ENCODE measurements at places on chromosomes 2 and 18.

- no peak for DNase-seq
Measured at GRCh38 chr2:112084689-112085374, 29.8 kb downstream of the TMEM87B start.

DNA sequence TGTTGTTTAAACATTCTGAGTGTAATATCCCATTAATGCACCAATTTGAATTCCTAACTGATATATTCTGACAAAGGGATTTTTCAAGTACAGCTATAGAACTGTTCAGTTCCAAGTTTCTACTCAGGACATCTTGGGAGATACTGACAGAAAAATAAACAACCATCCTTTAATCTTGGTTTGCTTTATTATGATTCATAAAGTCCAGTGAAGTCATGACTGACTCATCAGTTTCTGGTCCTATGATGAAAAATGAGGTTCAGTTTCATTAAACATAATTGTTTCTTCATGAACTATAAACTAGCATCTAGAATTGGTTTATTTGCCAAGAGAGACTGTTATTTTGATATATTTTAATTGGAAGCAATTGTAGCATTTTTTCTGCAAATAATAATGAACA lies 896.2 kb downstream of the CCDC85A start:
- peak; percentile 2 for DNase-seq

- no peak for DNase-seq
Measured at GRCh38 chr2:171895786-171896185, 1.7 kb upstream of the SLC25A12 start.

DNA sequence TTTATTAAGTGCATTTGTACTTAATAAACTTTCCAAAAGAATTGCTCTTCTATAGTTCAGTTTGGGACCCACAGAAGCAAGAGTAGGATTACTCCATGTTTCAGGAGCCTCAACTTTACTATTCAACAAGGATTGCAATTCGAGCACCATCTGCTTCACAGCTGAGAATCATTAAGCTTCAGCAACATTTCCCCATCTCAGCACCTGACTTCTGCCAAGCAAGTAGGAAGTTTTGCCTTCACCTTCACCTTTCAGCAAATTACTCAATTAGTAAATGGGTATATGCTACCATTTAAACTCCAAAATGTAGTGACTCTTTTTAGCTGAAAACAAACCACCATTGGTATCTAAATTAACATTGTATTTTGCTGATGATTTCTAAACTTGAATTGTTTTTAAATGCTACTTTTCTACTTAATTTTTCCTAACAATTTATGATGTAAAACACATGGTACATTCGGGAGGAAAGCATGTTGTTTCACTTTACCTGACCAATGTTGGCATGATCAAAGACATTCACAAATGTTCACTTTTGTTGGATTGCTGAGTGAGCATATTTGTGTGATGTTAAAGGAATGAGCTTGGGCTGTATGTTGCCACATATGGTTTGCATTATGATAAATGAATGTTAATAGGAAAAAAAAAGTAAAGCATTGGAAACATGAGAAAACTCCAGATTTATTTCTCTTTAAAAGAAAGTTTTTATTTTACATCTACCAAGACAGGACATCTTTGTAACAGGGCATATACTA lies 159.2 kb downstream of the GULP1 start:
- DNase-seq, result peak; percentile 22

- no peak for DNase-seq
Measured at GRCh38 chr2:77807531-77808215, 285.5 kb upstream of the LRRTM4 start.

- no peak for DNase-seq
Measured at GRCh38 chr18:65282096-65282495, 468.7 kb upstream of the CDH7 start.

DNA sequence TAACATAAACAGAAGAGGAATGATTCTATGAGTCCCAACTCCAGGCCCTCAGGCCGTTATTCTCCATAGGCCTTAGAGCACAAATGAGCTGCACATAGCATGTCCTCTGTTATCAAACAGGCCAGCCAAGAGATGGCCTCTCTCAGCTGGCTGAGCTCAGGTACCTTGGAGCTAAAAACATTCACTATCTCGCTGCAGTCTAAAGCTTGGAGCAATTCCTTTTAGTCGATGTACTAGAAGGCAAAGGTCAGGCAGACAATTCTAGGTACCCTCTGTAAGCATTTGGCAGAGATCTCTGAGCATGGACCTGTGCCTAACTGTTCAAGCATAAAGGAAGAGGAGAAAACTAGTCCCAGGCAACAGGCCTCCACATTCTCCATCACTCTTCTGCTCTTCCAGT lies 38.0 kb upstream of the ATL2 start:
- no peak for DNase-seq

GRCh38 chr2:88003074-88003755 lies 13.1 kb downstream of the RNU2-63P start:
- DNase-seq, result no peak

DNA sequence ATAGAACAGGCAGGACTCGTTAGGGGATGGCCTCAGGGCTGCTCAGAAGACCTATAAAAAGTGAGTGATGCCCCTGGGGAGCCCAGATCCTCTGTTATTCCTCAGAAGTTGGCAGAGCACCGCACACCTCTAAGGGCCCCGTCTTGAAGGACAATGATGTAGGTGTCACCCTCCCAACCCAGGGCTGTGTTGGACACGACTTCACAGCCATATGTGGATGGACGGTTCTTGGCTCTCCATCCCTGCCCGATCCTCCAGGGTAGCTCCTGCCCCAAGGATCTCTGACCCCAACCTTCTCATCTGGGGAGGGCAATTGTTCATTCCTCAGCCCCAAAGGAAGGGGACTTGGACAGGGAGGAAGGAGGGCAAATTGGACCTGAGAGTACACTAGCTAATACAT lies 246.1 kb downstream of the DYSF start:
- no peak for DNase-seq

DNA sequence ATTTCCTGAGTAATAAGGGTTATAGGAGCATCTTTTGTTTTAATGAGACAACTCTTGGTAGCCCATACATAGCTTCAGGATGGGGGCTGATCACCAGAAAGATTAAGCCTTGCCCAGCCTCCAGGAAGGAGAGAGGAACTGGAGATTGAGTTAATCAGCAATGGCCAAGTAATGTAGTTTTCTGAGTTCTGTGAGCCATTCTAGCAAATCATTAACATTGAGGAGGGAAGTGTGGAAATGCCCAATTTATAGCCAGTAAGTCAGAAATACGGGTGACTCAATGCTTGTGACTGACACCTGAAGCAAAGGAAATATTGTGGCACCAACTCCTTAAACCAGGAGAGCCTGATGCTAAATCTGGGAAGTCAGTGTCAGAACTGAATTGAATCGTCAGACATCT lies 205.1 kb upstream of the SRD5A2 start:
- no peak for DNase-seq

- DNase-seq, result no peak
Measured at GRCh38 chr2:158144914-158145625, 43.4 kb downstream of the UPP2 start.

GRCh38 chr2:172751564-172751963 lies 15.9 kb downstream of the RAPGEF4 start:
- DNase-seq, result no peak

DNA sequence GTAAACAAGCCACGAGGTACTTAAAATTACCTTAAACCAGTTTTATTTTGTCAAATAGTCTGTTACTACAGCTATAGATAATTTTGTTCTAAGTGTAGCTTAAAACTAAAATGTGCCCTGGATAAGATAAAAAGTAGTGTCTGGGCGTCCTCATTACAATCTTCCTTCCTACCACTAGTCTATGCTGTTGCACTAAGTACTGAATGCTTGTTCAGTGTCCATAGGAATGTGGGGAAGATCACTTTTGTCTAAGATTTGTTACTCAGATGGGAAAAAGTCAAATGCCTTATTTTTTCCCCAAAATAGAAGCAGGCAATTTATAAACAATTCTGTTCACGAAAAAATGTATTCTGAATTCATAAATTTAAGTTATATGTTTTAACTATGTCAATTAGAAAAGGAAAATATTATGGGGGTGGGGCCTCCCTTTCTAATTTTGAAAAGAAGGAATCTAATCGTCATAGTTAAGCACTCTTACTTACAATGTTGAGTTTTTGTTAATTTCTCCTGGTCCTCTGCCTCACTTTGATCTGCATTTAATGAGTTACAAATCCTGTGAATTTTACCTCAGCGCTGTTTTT lies 140.4 kb upstream of the VRK2 start:
- DNase-seq, result peak; percentile 35

- DNase-seq, result no peak
Measured at GRCh38 chr2:231489990-231490389, 25.7 kb upstream of the NCL start.

DNA sequence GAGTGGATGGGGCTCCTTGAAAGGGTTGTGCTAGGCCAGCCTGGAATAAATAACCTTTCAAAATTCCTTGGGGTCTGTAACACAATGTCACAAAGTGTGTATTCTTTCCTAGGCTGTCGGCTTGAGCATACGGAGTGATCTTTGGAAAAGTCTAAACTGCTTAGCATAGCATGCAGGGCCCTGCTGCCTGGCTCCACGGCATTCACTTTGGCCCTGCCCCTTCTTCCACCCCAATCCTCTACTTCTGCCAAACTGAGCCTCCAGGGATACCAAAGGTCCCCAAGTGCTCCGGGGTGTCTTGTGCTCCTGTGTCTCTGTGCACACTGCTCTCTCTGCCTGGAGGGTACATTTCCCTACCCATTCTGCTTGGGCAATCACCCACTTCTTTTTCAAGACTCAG lies 196.1 kb downstream of the LTBP1 start:
- no peak for DNase-seq

DNA sequence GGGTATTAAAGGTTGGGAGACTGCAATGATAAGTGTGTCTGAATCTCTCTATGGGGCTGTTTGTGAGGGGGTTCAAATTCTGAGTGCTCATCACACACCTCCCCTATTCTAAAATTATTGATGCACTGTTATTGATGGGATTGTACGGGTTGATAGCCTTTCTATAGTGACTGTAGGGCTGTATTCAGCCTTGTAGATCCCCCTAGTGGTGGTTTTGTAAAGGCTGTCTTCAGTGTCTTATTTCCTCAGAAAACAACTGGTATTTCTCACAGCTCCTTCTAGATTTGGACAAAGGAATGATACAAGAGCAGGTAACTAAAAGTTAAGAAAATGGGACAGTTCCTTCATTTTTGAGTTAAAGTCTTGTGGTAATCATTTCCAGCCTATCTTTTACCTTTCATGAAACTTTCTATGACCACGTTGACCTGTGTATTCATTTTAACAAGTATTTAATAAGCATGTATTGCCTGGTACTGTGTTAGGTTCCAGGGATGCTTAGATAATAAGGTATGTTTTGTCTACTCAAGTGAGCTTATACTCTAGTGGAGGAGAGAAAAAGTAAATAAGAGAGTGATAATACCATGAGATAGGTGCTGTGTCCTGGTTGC lies 21.2 kb downstream of the SMAD4 start:
- peak; percentile 25 for DNase-seq

DNA sequence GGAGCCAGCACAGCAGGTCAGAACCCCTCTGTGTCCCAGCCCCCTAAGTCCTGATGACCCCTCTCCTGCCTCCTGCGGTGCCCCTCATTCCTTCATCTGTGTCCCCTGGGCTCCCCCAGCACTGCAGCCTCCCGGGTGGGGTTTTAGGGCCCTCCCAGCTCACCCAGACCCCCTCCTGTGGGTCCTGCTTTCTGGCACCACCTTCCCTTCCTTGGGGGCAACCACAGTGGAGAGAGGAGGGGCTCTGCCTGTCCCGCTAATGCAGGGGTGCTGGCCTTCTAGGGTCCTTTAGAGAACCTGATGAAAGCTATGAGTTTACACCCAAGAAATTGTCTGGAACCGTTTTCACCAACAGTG lies 42.7 kb upstream of the ALPP start:
- DNase-seq, result no peak

DNA sequence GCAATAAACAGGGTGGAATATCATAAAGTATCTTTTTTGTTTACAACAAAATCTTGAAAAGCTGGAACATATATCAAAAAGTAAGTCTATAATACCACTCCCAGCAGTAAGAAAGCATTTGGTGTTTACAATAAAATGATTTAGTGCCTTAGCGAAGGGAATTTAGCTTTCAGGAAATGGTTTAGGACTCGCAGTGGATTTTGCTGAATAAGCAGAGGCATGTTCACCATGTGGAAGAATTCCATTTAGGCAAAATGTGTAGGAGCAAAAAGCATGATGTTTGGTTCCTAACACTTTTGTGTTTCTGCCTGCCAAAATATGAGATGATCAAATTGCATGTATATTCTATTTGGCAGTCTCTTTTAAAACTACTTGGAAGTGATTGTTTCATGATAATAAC lies 163.6 kb downstream of the AGPS start:
- no peak for DNase-seq

DNA sequence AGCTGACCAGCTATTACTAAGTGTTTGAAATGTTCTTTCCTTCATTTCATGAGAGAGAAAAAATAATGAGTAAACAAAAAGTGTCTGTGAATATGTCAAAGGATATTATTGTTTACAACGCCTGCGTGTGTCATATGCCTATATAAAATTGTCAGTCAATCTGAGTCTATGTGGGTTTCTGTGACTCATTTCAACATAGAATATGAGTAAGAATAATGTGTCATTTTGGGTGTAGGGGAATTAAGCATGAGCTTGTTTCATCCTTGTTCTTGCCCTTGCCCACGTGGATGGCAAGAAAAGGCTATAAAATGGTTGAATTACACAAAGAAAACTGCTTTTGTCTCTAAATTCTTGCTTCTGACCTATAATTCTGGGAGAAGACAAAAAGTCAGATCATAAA lies 466.0 kb downstream of the PTH2R start:
- no peak for DNase-seq

GRCh38 chr2:1656961-1657841 lies 87.1 kb downstream of the PXDN start:
- DNase-seq, result no peak

DNA sequence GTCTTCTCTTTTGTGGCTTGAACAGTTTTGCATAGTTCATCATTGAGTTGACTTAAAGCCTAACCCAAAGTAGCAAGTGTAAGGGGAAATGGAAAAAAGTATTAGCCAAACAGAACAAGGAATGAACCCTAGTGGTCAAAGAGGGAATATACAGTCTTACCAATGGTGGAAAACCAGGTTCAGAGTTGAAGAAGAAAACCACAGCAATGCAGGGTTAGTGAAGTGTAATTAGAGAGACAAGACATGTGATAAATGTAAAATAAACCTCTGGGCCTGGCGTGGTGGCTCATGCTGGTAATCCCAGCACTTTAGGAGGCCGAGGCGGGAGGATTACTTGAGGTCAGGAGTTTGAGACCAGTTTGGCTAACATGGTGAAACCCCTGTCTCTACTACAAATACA lies 2.4 kb downstream of the TTN start:
- DNase-seq, result no peak

- DNase-seq, result no peak
Measured at GRCh38 chr2:41033127-41033526, 581.2 kb upstream of the SLC8A1 start.

- no peak for DNase-seq
Measured at GRCh38 chr18:3014503-3015203, 1.7 kb upstream of the LPIN2 start.

DNA sequence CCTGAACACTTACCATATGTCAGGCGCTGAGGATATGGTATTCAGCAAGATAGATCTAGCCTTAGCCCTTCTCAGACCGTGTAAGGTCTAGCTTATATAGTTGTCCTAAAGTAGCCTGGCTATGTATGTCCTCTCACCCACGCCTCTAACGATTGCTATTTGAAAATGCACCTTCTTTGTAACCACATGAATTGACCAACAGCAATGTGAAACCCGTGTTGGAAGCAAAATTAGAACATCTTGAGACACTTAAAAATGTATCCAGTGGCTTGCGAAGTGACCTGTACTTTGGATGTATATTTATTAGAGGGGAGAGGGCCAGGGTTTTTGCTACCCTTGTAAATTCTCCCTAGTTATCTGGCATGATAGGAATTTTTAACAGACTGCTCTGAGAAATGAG lies 860.0 kb upstream of the ZEB2 start:
- no peak for DNase-seq

Data from GM04504 (cell line).